GM23248 (cell line): ENCODE measurements at places on chromosomes 5 and 9. TPM values are rescaled to one million over a fixed set of nuclear protein-coding genes. Genes with fewer than 3 reads are reported as not detected.

The SPINK13 gene
- total RNA-seq: not detected in 2 replicates

The RNF208 gene
- 0.65 TPM in 1 of 2 replicates, not detected in the other for total RNA-seq

The WDR31 gene
- total RNA-seq: 0.97 and 1.0 TPM in 2 replicates

The IL5 gene
- total RNA-seq: not detected in 2 replicates

The OTULINL gene
- total RNA-seq: 1.3 TPM in 1 of 2 replicates, not detected in the other

The C7 gene
- total RNA-seq: not detected in 2 replicates

The TMEM252 gene
- total RNA-seq: not detected in 2 replicates

The SV2C gene
- total RNA-seq: not detected in 2 replicates

The CRB2 gene
- not detected in 2 replicates for total RNA-seq

DNA sequence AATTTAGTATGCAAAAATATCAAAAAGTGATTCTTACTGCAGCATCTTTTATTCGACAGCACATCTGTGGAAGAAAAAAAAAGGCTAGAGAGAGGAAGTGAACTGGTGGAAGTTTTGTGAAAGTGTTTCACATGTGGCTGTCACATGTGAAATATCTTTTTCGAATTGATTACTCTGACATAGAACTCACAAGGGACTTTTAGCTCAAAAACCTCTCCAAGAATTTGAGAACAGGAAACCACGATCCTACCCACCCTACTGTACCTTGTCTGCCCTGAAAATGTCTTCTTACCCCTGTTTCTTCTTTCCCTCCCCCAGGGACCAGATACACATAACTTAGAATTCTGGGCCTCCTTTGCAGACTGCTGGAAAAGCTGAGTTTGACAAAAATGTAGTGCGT is 106.5 kb upstream of the PRRC1 start:
- DNase-seq: no peak

- no peak for DNase-seq
These were observed 303.0 kb upstream of the GRIA1 start for GRCh38 chr5:153187503-153187902.

GRCh38 chr5:127785098-127785927 is 82.1 kb downstream of the CCDC192 start:
- peak; percentile 93 for DNase-seq

DNA sequence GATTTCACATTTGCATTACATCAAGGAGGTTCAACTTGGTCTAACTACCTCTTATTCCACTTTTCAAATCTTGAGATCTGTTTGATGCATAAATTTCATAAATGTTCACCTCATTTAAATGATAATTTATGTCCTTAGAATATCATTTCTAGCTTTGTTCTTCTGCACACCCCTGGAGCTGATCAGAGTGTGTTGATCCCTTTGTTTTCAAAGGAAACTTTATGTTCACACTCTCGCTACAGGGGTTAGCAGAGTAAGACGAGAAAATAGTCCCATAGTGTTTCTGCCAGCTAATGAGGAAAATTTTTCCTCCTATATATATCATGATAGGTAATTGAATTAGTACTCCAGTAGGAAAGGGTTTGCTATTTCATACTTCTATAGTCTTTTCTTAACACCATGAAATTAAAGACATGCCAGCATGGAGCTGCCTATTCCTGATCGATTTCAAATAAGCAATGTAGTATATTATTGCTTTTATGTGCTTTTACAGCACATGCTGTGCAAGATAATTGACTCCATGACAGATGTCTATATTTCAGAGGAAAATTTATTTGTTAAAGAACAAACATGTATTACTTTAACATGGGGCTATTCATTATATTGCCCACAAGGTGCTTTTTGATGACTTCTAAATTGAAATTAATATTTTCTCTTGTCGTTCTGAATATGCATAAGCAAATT is 4.8 kb upstream of the PAM start:
- no peak for DNase-seq

GRCh38 chr5:177315411-177315810 is 3.7 kb upstream of the MXD3 start:
- no peak for DNase-seq

DNA sequence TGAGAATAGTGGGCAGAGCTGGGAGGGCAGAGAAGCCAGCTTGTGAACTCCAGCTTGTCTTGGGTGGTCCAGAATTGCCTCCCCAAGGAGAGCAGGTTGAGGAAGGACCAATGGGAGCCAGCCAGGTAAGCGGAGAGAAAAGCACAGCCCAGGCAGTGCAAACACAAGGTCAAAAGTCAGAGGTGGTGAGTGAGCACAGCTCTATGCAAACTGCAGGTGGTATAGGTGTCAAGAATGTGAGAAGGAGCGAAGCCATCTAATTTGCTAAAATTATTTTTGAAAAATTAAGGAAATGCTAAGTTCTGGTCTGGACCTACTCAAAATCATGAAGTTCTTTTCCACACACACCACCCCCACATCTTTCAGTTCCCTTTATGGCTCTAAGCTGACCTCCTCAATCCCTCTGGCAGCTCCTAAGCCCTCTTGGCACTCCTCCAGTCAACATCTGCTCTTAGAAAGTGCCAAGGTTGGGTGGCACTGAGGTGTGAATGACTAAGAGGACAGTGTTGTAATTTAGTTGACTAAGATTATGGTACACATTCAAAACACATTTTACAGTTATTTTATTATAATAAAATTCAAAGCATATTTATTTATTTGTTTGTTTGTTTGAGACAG is 6.6 kb upstream of the OTULINL start:
- DNase-seq: no peak

- DNase-seq: no peak
These were observed 10.9 kb downstream of the FYB1 start for GRCh38 chr5:39208471-39208870.

- no peak for DNase-seq
These were observed 35.9 kb downstream of the ZNF618 start for GRCh38 chr9:113911850-113912557.

- DNase-seq: peak; percentile 28
These were observed 7.4 kb downstream of the MTX3 start for GRCh38 chr5:79983618-79984017.

DNA sequence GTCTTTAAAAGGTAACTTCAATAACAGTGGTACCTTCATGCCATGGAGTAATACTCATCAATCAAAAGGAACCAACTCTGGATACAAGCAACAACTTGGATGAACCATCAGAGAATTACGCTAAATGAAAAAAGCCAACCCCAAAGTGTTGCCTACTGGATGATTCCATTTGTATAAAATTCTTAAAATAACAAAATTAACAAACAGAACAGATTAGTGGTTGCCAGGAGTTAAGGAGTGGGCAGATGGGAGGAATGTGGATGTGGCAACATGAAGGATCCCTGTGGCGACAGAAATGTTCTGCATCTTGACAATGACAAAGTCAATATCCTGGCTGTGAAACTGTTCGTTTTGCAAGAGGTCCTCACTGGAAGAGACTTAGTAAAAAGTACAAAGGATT is 50.5 kb downstream of the SPTLC1 start:
- peak; percentile 77 for DNase-seq

DNA sequence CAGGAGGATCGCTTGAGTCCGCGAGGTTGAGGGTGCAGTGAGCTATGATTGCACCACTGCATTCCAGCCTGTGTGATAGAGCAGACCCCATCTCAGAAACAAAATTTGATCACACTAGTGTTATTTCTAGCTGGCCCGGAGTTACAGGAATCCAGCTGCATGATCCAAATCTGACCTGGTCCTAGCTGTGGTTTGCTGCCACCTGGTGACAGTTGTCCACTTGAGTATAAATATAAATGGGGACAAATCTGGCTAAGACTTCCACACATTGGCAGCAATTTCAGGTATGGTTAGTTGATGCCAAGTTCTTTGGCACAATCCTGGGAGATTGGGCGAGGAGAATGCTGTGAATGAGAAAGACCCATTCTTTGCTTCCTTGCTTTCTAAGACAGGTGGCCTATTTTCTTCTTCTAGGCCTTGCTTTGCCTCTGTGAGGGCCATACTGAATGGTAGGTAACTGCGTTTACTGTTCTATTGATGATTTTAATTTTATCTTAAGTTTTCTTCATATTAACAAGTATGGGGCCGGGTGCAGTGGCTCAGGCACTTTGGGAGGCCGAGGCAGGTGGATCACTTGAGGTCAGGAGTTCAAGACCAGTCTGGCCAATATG is 35.4 kb downstream of the UBE2R2 start:
- peak; percentile 79 for DNase-seq

DNA sequence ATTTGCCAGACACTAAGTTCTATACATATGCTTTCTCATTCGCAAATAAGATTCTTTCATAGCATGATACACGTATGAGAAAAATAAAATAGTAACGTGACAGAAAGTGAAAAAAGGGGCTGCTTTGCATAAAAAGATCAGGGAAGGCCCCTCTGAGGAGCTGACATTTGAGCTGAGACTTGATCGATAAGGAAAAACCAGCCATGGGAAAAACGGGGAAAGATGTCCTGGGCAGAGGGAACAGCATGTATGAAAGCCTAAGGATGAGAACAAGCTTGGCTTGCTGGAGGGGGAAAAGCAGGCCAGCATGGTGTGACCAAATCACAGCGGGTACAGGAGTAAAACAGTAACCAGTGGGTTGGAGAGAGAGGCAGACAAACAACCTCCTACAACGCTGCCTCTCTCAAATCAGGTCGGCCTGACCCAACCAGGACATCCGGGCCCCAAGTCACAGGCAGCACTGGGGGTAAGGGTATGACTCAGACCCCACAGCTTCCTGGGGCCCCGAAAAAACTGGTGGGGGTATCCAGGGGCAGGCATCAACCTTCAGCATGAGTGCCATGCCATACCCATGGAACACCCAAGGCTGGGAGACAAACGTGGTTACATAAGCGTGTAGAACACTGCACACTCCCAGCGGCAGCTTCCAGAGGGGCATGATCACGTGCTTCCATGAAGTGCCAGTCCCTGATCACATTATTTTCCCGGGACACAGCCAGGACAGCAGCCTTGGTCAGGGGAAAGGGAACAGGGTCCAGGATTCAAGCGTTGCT is 2.2 kb downstream of the TNIP1 start:
- DNase-seq: no peak

- no peak for DNase-seq
These were observed 31.9 kb downstream of the IPPK start for GRCh38 chr9:92637886-92638620.

- no peak for DNase-seq
These were observed 2.5 kb downstream of the ENTR1 start for GRCh38 chr9:136407911-136408310.

DNA sequence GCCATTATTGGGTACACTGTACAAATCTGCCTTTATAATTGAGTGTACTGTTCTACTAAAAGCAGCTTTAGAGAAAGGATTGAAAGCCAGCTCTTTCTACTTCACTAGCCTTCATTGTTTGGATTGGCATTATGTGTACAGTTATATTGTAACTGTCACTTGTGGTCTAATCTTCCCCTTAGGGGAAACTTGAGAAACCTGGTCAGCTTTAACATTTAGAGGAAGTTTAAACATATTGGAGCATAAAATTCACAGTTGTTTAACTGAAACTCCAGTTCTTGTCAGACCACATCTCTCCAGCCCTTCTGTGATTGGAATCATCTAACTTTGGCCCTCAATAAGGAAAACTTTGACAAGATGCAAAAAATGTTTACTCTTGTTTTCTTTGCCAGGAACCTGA is 24.6 kb downstream of the PIK3R1 start:
- DNase-seq: no peak

DNA sequence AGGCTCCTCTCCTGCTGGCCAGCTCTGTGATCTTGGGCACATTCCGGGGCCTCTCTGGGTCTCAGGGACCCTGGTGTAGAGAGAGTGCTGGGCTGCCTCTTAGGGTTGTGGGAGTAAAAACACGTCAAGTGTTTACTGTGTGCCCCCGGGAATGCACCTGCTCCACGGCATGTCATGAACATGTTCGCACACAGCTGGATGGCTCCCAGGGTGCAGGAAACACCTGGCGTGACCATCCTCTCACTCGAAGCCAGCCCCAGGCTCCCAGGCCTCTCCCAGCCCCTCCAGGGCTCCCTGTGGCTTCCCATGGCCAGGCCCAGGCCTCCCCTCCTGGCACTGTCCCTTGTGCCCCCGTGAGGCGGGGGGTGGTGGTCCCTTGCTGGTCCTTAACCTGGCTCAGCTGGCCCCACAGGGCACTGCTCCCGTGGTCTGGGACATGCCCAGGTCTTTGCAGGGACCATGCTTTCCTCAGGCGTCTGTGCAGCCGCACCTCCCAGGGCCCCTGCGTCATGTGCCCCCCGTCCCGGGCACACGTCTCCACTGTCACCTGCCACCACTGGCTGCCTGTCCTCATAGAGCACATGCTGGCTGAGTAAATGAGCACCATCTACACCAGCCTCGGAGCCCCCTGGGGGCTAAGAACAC is 44.9 kb downstream of the SLC6A3 start:
- DNase-seq: no peak

- DNase-seq: no peak
These were observed 1.9 kb downstream of the SLC36A1 start for GRCh38 chr5:151449297-151449696.

DNA sequence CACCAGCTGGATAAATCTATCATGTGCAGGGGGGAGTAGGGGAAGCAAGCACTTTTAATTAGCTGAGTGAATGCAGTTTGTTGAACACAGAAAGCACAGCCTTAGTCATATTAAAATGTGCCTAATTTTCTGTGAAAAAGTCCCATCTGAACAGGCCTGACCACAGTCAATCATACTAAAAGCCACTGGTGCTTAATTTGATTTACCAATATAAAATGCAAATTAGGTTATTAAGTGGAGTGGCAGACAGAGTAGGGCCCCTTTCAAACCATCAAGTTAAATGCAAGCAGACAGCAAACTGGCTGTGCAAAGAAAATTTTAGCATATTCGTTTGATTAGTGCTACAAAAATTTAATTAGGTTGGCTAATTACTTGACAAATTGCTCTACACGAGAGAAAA is 176.1 kb downstream of the ISL1 start:
- no peak for DNase-seq

- peak; percentile 83 for DNase-seq
These were observed 305.3 kb downstream of the PRR16 start for GRCh38 chr5:120769312-120769872.

DNA sequence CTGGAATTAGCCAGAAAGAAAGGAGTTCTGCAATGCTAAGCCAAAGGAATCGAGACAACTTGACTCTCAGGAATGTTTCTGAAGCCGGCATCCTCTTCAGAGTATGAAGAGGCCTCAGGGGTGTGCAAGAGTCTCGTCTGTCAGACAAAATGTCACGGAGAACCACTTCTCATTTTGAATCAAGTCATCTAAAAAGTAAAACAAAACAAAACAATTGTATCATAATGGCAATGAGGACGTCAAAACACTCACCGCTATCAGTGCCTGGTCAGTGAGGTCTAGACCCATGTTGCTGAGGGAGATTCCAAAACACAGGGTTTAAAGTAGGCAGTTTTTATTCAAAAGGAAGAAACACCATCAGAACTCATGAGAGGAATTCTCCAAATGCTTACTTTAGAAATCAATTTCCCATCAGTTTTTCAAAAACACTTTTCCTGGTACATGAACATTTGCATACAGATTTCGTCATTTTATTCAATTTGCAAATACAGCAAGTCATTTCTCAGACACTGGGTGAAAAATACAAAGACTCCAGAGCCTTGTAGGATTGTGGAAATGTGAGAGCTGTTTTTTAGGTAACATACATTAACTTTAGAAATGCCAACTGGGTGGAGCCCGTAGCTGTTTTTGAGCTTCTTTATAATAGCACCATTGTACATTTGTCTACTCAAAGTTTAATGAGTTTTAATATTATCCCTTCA is 89.5 kb upstream of the MAP3K1 start:
- DNase-seq: no peak

GRCh38 chr9:86795823-86796553 is 151.3 kb downstream of the GAS1 start:
- peak; percentile 91 for DNase-seq
